SJSA1 (cell line): ENCODE measurements at places on chromosomes 3 and 15. TPM values are rescaled to one million over a fixed set of nuclear protein-coding genes. Genes with fewer than 3 reads are reported as not detected.
A peak's percentile ranks its signal among the peaks of the same experiment; 100 is the strongest.

DNA sequence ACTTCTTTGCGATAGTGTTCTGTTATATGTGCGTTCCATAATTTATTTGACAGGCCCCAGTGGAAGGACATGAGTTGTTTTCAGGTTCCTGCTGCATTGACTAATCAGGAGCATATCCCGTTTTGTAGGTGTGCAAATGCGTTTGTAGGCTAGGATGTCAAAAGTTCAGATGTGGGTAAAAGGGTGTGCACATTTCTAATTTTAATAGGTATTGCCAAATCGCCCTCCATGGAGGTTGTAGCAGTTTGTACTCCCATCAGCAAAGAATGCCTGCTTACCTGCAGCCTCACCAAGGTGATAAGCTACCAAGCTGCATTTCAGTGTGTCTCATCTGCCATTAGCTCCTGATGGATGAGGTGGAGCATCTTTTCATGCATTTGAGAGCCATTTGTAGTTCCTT, 36.3 kb downstream of the KLF13 start:
- DNase-seq, result no peak

GRCh38 chr3:39476783-39477182, 9.3 kb downstream of the MOBP start:
- no peak for DNase-seq

DNA sequence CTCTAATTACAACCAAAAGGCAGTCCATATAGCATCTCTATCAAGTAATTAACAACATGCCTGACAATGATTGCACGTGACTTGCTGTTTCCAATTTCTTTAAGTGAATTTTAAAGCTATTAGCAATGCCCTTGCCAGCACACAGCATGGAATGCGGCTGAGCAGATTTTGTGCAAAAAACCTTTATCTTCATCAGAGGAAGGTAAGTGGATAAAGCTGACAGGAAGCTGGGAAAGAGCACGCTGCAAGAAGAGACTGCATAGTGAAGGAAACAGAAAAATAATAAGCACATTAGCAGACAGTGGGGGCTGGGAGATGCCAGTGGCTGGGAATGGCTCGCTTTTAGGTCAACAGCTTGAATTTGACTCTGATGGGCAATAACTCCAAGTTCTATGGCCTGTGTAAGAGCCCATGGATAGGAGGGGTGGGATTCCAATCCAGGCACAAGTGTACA, 138.8 kb downstream of the PDZRN3 start:
- DNase-seq, result no peak

DNA sequence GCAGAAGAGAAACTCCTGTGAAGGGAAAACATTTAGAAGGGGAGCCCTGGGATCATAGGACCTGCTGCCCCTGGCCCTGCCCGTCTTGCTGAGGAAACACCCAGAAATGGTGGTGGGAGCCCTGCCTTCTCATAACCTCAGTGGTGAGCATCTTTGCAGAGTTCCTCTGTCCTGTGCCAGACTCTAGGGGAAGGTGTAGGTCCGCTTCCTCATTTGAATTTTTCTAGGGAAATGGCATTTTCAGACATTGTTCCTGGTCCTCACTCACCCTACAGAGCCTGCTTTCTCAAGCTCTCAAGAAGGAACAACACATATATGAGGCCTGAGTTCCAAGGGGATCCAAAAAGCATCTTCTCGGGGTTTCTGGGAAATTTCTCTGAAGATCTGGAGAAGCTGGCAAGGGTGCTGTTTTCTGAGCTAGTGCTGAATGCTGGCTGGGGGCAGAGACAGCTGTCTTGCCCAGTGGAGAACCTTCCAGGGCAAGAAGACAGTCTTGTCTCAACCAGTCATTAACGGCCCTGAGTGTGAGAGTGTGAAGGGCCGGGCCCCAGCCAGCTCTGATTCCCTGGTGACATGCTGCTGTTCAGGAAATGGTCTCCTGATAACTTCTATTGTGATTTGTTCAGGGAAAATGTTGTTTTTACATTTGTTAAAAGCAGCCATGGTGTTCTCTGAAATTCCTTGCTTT, 283.1 kb upstream of the LRRFIP2 start:
- no peak for DNase-seq

- DNase-seq, result no peak
These were observed 104.1 kb upstream of the TNFAIP8L3 start for GRCh38 chr15:51198701-51199232.

DNA sequence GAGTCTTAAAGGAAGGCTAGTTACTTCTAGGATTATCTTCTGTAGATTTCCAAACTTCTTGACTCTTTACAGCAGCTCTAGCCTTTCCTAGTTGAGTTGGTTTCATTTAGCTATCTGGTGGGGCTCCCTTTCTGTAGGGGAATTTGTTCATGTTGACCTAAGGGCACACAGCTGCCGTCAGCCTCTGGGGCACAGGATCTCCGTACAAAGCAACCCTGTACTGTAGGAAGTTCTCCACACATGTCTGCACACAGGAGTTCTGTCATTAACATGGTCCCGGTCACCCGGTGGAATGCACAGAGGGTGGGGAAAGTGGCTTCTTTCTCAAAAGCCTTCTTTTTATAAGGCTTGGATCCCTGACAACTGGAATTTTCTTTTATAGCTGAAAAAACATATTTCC, 88.7 kb upstream of the TNIK start:
- DNase-seq, result no peak

- no peak for DNase-seq
These were observed 357.8 kb upstream of the TBL1XR1 start for GRCh38 chr3:177554895-177555759.

DNA sequence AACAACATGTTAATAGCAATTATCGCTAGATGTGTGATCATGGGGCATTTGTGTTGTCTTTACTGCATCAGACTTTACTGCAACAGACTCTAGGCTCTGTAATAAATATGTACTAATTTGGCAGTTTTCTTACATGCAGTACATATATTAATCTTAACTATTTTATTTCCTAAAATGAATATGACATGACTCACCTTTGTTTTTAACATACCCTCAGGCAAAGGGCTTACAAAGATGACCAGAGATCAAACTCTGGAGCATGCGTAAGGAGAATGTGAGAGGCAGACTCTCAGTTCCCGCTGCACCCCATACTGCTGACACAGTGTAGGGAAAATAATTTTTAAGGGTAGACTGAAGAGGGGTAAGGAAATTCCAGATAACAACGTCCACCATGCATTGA, 7.2 kb upstream of the FAM174B start:
- DNase-seq, result no peak

DNA sequence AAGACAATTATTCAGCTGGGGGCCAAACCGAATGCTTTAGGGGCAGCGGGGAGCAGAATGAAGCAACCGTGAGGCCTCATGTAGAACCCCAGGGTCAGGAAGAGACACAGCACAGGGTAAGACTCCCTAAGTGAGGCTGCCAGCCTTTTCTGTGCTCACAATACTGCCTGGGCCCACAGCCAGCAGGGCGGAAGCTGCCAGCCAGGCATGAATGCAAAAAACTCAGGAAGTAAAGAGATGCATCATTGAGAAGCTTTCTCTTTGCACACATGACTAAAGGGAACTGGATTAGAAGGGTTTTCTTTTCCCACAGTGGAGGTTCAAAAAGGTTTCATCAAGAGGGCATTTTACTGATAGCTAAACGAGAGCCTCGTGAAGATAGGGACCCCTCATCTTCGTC, 33.3 kb downstream of the CA12 start:
- peak; percentile 49 for DNase-seq

- no peak for DNase-seq
These were observed 734.2 kb downstream of the MCTP2 start for GRCh38 chr15:94965593-94965992.

DNA sequence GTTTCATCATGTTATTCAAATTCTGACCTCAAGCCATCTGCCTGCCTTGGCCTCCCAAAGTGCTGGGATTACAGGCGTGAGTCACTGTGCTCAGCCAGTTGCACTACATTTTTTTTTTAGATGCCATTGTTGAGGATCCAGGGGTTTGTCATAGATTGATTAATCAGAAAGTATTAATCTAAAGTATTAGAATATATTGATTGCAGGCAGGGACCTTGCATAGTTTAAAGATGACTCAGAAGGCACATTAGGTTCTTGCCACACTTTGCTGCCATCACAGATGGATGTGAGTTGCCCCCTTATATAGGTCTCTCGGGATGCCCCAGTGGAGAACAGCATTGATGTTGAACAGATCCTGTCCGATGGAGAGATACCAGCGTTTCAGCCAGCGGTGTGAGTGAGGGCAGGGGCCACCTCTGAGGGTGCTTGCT, 41.1 kb downstream of the IGF1R start:
- no peak for DNase-seq

- no peak for DNase-seq
These were observed 7.9 kb upstream of the SSUH2 start for GRCh38 chr3:8652324-8652987.

DNA sequence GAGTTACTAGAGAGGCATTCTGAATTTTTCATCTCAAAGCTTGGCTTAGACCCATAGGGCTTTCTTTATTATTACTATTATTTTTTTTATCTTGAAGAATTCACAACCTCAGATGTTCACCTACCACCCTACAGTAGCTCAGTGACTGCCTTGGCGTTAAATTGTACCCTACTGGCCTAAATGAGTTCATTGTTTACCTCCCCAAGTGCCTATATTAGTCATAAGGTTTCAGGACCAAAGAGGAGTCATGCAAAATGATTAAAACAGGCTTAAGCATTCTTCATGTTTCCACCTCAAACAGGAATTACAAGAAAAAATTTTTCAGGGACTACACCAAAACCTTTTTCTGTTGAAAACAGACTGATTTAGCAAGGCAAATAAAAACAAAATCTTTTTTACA, 751.5 kb downstream of the SQOR start:
- no peak for DNase-seq

GRCh38 chr3:158333736-158334135, 223.8 kb downstream of the RSRC1 start:
- no peak for DNase-seq

Gene GOLGA8K
- total RNA-seq, result not detected in 2 replicates

Gene TTC23
- total RNA-seq, result 11.9 and 31.9 TPM in 2 replicates

Gene GOLGA6L24
- not detected in 2 replicates for total RNA-seq

Gene CADM2
- total RNA-seq, result not detected in 2 replicates

Gene TMEM207
- total RNA-seq, result not detected in 2 replicates

Gene CYP11A1
- total RNA-seq, result 1.3 and 2.2 TPM in 2 replicates

Gene DLEC1
- total RNA-seq, result not detected in 2 replicates

Gene CIB2
- total RNA-seq, result 3.2 and 3.8 TPM in 2 replicates

Gene SLC22A13
- not detected in 2 replicates for total RNA-seq
